Hematopoietic multipotent progenitor cell treated with erythropoietin and hydrocortisone succinate and interleukin-3 and kit ligand, for 15 days (in vitro differentiated cells): ENCODE measurements at places on chromosomes 5 and 9.

DNA sequence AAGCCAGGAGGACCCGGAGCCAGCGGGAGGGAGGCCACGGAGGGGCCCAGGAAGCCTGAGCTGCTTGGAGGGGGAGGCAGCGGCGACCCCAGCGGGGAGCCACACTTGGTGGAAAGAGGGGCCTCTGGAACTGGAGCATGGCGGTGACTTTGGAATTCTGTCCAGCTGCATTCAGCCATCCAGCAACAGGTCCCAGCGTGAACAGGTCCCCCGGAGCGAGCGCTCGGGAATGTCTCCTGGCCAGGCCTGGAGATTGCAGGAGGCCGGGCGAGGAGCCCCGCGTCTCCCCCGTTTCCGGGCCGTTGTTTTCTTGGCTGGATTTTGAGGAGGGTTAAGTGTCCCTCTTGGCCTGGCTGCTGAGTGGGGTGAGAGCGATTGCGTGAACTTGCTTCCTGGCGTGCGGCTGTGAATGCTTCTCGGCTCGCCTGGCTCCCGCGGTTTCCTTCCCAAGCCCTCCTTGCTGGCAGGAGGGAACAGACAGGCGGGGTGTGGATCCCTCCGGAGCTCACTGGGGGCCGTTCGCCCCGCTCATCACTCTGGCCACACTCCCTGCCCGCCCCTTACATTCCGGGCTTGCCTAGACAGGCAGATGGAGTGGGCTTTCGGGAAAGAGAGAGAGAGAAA, 125.3 kb upstream of the IRX4 start:
- no peak for DNase-seq

DNA sequence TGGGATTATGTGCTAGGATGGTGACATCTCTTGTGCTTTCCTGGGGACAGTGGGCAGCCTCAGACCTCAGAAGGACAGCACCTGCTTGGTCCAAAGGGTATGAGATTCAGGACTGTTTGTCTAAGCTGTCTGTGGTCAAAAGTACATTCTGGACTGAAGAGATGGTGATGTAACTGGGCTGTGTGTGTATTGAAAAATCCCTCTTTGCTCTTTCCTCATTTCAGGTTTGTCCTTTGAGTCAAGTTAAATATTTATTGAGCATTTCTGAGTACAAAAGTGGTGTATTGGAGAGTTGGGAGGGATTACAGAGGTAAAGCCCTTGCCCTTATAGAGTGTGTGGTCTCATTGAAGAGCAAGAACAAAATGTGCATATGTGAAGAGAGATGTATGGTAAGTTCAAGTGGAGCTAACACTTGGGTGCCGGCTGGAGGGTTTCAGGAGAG, 46.7 kb downstream of the RCL1 start:
- DNase-seq, result no peak

DNA sequence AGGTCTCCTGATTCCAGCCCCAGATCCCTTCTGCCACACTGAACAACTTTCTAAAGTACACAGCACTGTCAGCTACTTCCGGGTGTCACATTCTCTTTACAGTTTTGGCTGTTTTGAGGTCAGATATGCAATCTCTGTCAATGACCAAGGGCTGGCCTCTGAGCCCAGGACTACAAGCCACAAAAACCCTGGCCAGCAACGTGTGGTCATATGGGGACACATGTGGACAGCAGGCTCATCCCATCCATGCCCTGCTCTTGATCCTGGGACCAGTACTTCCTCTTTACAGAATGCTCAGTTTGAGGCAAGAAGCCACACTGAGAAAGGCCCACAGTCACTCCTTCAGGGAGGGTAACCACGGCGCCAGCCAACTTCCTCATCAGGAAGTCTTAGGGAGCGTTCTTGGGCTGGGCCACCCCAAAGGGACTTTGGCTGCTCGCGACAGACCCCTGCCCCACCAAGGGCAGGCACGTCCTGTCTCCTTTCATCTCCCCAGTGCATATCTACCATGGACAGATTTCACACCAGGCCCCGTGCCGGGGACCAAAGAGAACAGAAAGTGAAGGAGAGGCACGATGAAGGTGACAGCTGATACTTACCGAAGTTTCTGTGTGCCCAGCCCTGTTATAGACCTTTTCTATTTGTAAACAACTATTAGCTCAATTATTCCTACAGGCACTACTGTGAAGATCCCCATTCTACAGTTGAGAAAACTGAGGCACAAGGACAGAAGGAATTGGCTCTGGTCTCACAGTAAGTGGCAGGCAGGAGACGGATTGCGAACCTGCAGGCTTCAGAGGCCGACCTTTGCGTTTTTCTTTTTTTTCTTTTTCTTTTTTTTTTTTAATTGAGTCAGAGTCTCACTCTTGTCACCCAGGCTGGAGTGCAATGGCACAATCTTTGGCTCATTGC, 37.3 kb downstream of the STK10 start:
- DNase-seq, result peak; percentile 33

DNA sequence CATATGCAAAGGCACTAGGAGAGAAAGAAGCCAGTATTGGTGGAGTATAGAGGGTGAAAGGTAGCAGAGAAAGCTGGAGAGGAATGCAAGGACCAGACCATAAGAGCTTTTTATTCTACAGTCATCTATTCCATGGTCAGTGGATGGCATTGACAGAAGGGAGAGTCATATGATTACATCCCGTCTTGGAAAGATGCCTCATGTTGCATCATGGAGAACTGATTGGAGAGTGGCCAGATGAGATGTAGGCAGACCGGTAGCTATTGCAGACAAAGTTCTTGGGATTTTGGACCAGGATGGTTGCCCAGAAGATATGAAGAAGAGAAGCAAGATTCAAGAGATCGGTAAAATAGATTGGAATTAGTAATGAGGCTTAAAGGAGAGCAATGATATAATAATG, 260.7 kb downstream of the CHSY3 start:
- no peak for DNase-seq

GRCh38 chr5:139725073-139725830, 70.4 kb upstream of the PSD2 start:
- DNase-seq, result no peak

- peak; percentile 50 for DNase-seq
Measured at GRCh38 chr5:163506726-163507125, 1.3 kb downstream of the MAT2B start.

GRCh38 chr9:97382099-97382718, 29.7 kb upstream of the TDRD7 start:
- DNase-seq, result no peak

- DNase-seq, result no peak
Measured at GRCh38 chr9:137374131-137374845, 48.7 kb downstream of the EXD3 start.

DNA sequence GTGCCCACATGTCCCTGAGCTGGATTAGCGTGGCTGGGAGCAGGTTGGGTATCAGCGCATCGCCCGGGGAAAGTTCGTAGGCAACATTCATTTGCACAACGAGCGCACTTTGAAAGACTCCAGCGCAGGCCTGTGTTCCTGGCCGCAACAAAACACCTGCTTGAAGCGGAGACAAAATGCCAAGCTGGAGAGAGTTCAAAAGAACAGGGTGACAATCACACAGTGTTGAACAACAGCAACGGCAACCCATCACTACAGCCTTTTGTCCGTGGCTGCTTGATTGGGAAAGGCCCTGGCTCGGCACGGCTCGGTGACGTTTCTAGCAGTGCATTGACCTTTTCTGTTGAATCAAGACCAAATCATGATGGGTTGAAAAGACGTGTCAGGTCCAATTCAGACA, 336.3 kb downstream of the IRX1 start:
- no peak for DNase-seq

GRCh38 chr9:78004478-78005229, 27.0 kb downstream of the GNAQ start:
- DNase-seq, result peak; percentile 69

- DNase-seq, result no peak
Measured at GRCh38 chr9:104313396-104314110, 190.5 kb upstream of the OR13F1 start.

- DNase-seq, result no peak
Measured at GRCh38 chr5:77426670-77427069, 65.4 kb downstream of the WDR41 start.

DNA sequence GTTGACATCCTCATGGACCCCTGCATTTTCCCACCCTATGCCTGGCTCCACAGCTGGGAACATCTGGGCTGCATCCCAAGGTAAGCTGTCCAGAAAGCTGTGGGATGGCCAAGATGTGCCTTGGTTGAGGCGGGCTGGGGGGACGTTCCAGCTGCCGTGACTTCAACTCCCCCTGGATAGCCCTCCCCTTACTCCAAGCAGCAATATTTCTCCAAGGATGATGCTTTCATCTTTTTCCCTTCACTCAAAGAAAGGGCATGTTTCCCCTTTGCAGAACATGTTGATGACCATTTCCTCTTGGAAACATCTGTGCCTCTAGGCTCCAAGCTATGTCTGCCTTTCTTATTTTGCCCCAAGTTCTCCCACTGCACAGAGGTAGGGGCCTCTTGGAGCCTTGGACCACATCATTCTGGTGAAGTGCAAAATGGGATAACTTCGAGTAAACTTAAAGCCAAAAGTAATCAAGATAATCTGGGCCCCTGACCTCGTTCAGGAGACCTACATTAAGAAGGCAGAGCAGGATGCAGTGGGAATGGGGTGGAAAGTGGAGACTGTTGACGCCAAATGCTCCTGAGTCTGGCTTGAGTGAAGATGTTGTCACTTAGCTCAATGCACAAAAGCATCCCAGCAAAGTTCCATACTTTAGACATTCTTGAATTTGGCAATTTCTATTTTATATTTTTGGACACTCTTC, 175.2 kb downstream of the GAS1 start:
- DNase-seq, result no peak

GRCh38 chr5:168712280-168712924, 133.2 kb upstream of the PANK3 start:
- DNase-seq, result no peak

DNA sequence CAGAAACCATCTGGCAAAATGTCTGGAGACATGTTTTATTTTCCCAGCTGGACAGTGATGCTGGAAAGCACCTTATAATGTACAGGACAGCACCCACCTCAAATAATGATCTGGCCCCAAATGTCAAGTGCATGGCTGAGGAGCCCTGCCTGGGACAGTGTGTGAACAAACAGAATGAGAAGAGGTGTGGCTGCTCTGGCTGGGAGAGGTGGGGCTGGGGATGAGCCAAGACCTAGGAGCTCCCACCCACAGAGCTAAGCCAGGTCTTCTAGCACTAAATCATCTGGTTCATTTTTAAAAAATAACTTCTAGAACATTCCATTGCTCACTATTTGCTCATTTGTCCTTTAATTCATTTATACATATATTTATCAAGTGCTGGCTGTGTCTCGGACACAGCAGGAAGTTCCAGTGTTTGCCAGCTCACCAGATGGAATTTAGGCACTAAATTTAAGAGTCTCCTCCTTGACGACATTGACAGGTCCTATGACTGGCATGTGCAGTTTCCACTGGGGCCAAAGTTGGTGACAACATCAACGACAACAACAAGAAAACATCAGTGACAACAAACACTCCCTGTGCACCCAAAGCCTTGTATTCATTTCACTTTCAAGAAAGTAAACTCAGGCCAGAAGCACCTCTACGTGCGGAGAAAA, 59.1 kb downstream of the GTF3C4 start:
- DNase-seq, result no peak

GRCh38 chr9:115673599-115673998, 480.0 kb upstream of the PAPPA start:
- no peak for DNase-seq

DNA sequence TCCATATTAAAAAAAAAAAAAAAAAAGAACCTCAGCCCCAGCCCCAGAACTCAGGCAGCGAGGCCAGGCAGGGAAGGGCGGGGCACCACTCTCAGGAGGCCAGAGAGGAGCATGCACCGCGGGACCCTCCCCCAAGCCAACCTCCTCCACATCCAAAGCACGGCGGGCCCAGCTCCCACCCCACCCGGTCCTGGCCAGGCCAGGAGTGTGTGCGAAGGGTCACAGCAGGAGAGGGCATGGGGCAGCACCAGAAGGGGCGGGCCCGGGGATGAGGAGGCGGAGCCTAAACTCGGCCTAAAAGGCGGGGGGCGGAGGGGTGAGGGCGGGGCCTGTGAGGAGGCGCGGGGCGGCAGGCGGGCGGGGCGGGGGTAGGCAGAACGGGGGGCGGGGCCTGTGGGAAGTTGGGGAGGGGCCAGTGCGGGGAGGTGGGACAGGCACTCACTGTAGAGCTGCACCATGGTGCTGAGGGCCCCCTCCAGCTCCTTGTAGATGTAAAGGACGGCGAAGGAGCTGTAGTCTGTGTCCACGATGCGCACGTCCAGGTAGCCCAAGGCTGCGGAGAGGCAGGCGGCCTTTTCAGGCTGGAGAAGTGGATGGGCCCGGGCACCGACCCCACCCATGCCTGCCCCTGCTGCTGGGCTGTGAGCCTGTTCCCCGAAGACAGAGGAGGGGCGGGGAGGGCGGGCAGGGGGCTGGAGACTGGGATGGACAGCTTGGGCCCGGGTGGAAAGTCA, 1.2 kb downstream of the LCN15 start:
- DNase-seq, result peak; percentile 31

- DNase-seq, result peak; percentile 42
Measured at GRCh38 chr5:83711982-83712601, 8.6 kb downstream of the HAPLN1 start.

DNA sequence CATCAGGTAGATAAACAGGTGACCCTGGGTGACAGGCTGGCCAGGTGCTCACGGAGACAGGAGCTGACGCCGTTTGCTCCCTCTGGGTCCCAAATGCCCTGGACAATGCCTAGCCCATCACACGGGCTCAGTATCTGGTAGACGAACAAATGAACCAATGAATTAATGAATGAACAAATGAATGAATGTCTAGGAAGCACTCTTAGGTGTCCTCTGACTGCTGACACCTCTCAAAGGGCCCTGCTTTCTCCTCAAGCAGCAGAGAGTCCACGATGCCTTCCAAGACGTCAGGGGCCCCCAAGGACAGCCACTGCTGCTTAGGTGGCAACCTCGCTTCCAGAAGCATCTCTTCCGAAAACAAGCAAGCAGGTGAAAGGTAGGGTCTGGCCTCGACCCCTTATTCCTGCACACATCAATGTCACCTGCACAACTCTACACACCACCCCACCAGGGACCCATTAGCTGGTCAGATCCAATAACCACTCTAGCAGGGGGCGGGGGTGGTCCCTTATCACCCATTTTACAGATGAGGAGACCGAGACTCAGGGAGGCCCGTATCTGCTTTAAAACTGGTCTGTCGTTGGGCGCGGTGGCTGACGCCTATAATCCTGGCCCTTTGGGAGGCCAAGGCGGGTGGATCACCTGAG, 45.2 kb downstream of the VAV2 start:
- no peak for DNase-seq

DNA sequence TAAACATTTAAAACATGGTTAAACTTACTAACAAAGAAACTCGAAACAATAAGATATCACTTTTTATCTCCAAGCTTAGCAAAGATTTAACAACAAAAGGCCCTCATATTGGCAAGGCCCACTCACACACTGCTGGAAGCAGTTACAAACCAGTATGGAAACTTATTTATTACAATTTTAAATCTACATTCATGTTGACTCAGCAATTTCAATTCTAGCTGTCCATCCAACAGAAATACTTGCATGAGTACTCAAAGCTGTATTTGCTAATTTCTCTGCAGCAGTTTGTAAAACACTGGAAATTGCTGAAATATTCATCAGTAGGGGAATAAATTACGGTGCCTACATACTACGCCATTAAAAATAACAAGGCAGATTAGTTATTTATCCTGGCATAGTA, 2.8 kb upstream of the DNAJA1 start:
- DNase-seq, result no peak
